ENCODE measurements at places on chromosomes 2 and 18.

DNA sequence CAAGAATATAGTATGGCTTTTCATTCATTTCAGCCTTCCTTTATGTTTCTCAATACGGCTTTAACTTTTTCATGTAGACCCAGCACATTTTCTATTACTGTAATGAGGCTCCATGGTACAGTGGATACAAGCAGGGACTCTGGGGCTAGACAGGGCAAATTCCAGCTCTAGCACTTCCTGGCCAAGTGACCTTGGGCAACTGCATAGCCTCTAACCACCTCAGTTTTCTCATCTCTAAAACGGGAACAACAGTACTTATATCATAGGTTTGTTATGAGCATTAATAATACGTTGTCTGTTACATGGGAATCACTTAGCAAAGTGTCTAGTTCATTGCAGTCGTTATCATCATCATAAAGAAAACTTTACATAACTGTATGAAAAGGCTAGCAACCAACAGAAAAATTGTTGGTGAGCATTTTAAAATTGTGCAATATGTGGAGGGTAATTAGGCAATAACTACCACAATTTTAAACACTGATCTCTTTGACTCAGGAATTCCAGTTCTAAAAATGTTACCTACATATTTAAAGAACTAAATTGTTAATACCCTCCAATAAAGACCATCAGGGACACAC, 13.7 kb upstream of the RMDN2 start:
- no peak for DNase-seq

- peak; percentile 22 for DNase-seq
These were observed 114.3 kb upstream of the ARL4C start for GRCh38 chr2:234611209-234611608.

DNA sequence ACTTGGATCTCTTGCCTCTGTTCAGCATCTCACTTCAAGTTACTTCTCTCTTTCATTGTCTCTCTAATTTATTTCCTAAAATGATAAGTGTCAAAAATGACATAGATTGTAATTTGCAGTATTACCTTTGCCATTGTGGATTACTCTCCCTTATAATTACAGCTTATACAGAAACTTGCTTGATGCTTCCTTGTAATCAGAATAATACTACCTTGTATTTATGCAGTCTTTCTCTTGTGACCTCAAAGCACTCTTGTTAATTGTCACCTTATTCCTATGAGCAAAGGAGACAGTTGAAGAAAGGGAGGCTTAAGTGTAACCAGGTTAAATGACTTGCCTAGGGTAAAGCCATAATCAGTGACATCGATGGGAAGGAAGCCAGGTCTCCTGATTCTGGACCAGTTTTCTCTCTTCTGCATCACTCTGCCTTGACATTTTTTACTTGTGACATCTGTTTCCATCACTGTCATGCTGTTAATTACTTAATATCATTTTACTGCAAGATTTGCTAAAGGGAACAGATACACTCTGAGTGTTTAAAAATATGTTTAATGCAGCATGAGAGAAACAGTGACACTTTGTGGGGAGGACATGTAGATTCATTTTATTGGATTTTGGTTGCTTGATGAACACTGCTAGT, 388.6 kb downstream of the PARD3B start:
- no peak for DNase-seq

GRCh38 chr18:23540867-23541266, 37.6 kb downstream of the RMC1 start:
- DNase-seq = no peak

GRCh38 chr18:44699572-44700261, 19.0 kb downstream of the SETBP1 start:
- DNase-seq = no peak

Data from HAP-1 (cell line).